ENCODE measurements at places on chromosomes 11 and 22.
A peak's percentile ranks its signal among the peaks of the same experiment; 100 is the strongest.

- no peak for DNase-seq
Observed at GRCh38 chr11:46914910-46915309, 3.4 kb downstream of the LRP4 start.

- DNase-seq: no peak
Observed at GRCh38 chr11:134781380-134781866, 369.4 kb upstream of the B3GAT1 start.

GRCh38 chr22:48235744-48236143, 1473.3 kb downstream of the TBC1D22A start:
- no peak for DNase-seq

GRCh38 chr11:81658722-81659121, 1074.9 kb downstream of the FAM181B start:
- no peak for DNase-seq

GRCh38 chr22:17369439-17370025, at the start of gene CECR2:
TSS of gene CECR2 (plus strand) at chr22:17369460. CDS start at chr22:17369784, 324 bp downstream.
- DNase-seq: no peak

GRCh38 chr22:43446916-43447315, 35.1 kb downstream of the MPPED1 start:
- DNase-seq: no peak

DNA sequence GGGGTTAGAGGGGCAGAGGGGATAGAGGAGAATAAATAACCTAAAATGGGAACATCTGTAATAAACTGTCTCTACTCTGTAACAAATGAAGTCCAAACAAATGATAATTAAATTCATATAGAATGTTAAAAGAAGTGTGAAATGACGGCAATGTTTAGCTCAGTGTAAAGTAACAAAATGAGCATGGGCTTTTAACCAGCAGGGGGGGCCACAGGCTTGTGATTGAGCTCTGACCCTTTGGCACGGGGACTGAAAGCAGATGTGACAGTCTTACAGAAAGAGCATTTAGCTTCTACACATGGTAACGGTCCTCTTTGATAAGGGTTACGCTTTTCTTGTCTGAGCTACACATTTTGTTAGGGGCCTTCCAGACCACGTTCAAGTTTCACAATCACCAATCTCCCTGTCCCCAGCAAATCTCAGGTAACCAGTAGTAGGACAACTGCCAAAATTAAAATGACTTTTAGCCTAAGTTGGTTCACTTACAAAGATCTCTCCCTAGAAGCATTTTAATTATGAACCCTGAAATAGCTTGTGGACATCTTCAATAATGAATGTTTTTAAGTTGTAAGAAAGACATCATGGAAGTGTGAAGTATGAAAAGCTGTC, 262.5 kb downstream of the DCDC1 start:
- peak; percentile 38 for DNase-seq

Measured in EL (cell line).